ENCODE measurements at places on chromosomes 1 and 21.

- no peak for DNase-seq
Measured at GRCh38 chr1:2183937-2184334, 10.6 kb downstream of the FAAP20 start.

DNA sequence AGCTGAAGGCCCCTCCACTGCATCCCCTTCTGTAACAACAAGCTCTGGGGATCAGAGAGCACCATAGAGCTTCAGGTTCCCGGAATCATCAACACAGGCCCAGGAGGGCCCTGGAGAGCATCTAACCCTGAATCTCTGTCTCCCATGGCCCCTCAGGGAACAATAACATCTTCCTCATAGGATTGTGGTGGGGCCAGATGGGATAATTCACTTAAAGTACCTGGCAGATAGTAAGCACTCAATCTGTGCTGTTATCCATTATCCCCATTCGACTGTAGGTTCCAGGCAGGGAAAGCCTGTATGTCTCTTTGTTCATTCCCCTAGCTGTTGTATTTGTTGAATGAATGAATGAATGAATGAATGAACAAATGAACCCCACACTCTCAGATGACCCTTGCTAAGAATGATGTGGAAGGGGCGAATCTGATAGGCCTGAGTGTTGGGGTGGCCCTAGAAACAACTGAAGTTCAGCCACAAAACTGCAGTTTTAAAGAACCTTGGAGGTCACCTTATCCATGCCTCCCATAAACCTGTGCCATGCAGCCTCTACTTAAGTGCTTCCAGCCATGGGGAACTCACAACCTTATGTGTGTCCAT, 14.5 kb downstream of the LAPTM5 start:
- DNase-seq: no peak

GRCh38 chr1:198611219-198611618, 27.6 kb upstream of the PTPRC start:
- no peak for DNase-seq

DNA sequence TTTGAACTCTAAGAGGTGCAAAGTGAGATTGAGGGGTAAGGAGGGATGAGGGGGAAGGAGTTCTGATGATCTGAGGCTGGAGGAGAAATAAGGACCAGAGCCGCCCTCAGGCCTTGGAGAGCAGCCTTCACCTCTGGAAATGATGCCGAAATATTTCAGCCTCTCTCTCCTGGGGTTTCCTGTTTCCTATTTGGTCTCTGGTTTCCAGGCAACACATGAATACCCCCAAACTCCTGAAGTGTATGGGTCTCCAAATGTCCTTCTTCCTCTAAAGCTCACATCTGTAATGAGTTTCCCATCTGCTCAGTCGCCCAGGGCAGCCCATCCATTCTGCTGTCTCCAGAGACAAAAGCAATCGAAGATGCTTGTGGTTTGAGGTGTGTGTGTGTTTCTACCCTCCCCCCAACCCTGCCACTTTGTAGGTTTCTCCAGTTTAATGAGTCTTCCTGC, 52.0 kb upstream of the FAM20B start:
- DNase-seq: no peak

DNA sequence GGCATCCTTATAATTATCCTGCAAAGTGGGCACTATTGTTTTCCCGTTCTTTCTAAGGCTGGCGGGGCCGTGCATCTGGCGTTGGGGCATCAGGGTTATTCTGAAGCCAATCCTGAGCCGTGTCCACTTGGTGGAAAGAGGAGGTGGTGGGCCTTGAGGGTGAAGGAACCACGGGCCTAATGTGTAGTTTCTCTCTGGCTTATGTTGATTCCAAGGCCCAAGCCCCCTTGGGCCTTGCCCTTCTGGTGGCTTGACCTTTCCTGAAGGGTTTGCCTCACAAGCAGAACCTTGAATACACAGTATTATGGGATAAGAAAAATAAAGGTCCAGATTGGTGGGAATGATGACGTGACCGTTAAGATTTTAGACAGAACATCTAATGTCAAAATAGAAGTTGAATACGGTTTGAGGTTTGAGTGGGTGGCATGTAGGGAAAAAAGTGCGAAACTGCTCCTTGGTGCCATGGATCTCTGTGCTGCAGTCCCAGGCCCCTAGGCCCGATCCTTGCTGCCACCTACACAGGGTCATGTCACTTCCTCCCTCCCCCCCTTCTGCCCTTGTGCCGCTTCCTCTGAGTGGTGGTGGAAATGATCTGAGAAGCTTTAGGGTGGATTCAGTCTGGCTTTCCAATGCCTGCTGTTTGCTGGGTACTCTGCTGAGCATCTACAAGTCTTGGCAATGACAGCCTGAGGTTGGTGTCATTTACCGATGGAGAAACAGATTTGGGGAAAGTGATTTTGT, 90.5 kb downstream of the PRDM2 start:
- no peak for DNase-seq

Measured in right renal pelvis (tissue), 4 donors.